ENCODE measurements at places on chromosomes 7 and 10.

GRCh38 chr7:124769136-124769535 lies 3.5 kb upstream of the GPR37 start:
- no peak for DNase-seq

- no peak for DNase-seq
Measured at GRCh38 chr7:135169964-135170273, 588 bp downstream of the CYREN start.

DNA sequence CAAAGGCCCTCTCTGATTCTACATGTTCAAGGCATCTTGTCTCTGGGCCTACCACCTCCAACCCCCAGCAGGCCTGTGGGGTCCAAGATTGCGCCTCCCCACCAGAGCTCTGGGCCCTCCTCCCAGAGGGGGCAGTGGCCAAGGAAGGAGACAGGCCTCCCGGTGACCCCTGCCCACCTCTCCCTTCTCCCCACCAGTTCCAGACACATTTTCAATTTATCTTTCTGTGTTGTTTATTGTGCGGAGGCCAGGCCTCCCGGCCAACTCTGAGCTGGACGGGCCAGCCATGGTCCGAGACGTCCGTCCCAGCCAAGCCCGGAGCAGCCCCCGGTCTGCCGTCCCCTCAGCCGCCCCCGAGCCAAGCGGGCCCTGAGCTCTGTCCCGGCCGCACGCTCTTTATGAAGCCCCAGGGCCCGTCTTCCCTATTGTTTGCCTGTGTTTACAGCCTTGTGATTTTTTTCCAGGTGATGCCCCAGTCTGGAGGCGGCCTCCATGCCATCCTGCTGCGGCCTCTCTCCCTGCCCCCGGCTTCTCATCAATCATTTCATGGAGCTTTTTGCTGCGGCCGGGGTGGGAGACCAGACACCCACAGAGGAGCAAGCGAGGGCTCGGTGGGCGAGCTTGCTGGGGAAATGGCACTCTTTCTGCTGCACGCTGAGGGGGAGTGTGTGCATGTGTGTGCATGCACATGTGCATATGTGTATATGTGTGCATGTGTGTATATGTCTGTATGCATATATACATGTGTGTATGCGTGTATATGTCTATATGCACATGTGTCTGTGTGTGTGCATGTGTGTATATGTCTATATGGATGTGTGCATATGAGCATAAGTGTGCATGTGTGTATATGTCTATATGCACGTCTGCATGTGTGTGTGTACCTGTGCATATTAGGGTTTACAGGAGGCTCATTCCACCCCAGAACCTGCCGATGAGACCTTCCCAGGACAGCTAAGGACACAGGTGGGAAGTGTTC lies 52.7 kb upstream of the ELN start:
- DNase-seq, result no peak

DNA sequence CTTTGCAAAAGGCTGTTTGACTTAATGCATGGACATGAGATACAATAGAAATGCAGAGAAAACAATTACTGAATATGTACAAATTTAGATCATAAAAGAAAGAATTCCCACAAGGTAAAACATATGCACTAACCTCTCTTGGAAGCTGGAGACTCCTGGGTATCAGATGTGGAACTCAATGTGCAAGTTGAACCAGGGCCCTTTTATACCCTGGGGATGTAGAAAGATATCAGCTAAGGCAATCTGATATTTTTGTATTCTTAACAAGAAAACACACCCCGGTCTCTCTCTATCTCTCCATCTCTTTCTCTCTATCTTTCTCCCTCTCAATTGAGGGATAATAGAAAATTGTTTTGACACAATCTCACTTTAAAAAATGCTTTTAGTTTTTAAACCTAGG lies at the start of gene IDI2:
Gene IDI2, minus strand, starts transcription at position 177 of the 400 bp plus-strand sequence. CDS start 1,136 bp downstream, outside the sequence.
- DNase-seq, result no peak

DNA sequence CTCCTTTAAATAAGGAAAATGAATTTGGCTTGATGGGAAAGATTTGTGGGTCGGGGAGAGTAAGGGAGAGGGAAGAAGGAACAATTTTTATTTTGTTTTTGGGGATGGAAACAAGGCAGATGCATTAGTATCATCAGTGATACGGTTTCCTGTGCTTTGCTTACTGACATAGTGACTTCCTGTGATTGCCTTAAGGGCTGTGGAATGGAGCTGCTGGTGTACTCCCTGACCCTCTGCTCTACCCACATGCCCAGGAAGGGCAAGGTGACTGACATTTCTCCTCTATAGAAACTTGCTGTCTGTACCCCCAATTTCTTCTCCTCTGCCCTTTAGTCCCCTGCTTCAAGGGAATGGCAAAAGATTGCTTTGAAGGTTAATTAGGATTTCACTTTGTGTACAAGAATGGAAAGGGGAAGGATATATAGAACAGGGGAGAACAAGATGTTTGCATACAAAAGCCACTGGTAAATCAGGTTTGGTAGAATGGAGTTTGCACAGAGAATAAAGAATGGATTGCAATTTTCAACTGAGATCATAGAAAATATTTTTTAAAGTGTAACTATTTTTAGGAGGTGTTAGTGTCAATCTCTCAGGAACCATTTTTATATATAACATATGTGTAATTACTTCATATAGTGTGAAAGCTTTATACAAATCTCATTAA lies 129.0 kb upstream of the AGR3 start:
- DNase-seq, result no peak

DNA sequence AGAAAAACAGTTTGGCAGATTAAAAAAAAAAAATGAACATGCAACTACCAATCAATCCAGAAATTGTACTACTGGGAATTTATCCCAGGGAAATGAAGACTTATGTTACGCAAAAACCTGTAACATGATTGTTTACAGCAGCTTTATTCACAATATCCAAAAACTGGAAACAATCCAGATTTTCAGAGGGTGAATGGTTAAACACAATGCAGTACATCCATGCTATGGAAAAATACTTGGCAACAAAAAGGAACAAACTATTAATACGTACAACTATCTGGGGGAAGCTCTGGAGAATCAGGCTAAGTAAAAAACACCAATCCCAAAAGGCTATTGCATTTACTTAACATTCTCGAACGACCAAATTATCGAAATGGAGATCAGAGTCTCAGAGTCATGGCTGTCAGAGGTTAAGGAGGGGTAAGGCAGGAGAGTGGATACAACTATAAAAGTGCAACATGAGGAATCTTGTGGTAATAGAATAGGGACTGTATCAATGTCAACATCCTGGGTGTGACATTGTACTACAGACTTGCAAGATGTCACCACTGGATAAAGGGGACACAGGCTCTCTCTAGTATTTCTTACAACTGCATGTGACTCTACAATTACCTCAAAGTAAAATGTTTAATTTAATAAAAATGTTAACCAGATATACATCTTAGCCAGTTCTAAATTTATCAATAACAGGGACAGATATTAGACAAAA lies 21.5 kb upstream of the RUFY2 start:
- DNase-seq, result no peak

DNA sequence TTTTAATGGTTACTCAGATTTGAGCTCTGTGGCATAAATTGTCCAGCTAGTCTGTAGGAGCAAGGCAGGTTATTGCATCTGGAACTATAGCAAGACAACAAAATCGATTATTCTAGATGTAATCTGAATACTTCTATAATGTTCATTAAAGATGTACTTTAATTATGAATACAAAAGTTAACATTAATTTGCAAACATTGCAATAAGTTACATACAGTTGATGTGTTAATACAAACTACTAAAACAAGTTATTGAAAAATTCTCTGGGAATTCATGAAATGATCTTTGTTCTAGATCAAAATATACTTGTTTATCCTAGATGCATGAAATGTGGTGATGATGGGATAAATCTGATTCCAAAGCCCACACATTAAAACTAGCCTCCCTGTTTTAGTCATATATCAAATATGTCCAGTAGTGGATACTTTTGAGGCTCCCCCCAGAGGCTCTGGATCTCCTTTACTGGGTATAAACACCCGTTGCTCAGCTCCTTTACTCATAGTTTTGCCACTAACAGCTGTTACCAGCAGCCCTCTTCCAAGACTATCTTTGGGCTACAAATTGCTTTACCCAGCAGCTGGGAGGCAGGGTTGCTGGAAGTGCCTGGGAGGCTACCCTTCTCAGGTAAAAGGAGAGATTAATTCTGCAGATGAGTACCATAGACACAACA lies 78.1 kb downstream of the ARL4A start:
- DNase-seq, result no peak

GRCh38 chr7:105285118-105285874 lies 103.4 kb downstream of the SRPK2 start:
- DNase-seq, result no peak

DNA sequence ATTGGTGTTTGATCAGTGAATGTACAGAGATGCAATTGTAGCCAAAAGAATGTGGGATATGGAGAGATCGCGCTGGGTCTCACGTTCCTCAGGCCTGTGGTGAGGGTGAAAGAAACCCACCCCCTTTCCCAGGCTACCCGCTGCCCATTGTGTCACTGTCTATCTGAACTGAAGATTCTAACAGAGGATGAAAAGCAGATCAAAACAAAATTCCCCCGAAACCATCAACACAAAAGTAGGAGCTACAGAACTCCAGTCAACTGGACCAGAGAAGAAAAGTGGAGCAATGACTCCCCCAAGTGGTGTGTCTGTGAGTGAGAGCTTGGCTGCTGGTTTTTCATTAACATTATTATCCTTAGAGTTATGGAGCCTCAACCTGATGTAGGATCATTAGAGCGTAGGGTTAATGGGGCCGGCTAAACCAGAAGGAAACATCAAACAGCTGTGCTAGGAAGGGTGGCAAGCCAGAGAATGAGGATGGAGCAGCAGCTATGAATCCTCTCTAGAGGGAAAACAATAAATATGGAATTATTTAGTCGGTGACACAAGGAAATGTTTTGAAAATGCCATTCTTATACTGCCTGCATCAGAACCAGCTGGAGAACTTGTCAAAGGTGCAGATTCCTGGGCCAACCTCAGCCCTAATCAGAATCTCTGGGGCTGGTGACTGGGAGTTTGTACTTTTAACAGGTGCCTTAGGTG lies 38.3 kb downstream of the AKR1B1 start:
- no peak for DNase-seq

- DNase-seq, result no peak
Measured at GRCh38 chr10:28432210-28432676, 100.7 kb upstream of the WAC start.

DNA sequence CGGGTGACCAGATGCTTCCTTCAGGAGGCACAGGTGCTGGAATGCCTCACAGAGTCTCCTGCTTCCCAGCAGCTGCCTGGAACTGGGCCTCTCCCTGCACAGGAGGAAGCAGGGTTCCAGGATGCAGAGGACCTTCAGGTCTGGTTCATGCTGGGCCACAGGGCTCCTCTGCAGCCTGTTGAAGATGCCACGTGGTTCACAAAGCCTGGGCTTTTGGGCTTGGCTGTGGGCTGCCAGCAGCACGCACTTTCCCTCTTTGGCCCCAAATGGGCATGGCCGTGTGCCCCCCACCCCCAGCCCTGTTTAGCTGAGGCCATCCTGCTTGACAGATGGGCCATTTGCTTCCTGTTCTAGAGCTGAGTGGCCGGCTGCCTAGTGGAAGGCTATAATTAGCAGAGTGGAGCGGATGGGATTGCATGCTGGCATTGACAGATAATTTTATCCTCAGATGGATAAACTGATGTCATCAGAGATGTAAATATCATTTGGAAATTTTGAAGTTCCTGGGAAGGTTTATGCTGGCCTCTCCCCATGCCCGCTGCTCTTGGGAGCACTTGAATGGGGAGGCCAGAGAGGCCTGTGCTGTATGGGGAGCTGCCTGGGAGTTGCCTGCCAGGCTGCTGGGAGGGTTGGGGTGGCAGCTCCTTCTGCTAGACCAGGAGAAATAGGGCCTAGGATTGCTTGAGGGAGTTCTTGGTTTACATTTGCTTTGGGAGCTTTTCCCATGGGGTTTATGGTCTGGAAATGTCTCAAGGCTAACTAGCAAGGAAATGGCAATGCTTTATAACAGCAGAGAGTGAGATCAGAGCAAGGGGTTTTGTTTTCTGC lies 28.2 kb downstream of the TSPAN15 start:
- DNase-seq, result no peak

- no peak for DNase-seq
Measured at GRCh38 chr10:132663666-132664365, 122.1 kb downstream of the NKX6-2 start.

DNA sequence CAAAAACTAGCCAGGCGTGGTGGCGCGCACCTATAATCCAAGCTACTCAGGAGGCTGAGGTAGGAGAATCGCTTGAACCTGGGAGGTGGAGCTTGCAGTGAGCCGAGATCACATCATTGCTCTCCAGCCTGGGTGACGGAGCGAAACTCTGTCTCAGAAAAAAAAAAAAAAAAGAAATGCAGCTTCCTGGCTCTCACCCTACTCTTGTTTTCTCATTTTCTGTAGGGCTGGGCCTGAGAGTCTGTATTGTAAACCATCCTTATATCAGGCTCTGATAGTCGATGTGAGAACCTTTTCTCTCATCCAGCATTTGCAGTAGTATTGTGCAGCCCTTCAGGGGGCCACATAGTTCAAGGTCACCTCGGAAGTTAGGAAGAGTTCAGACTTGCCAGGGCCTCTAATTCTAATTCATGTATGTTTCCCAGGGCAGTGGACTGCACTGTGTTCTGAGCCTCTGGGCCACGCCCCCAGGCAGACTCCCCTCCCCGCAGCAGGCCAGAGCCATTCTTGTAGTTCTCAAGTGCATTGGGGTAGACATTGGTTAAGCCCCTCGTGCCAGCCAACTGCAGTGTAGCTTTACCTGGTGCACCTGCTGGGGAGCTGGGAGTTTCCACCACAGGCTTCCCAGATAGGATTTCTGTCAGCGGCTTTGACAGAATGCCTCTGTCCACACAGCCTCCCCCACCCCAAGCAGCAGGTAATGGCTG lies 38.3 kb upstream of the PDCD4 start:
- DNase-seq, result no peak

Measured in stimulated activated CD4-positive, alpha-beta T cell treated with anti-CD3 and anti-CD28 coated beads, Interleukin-1b, Interleukin-23, amount 100 ng/mL, for 1 hour (primary cell).